Adrenal gland (tissue), 19 donors: ENCODE measurements at places on chromosomes 11 and 22. TPM values are rescaled to one million over a fixed set of nuclear protein-coding genes. Genes with fewer than 3 reads are reported as not detected.

DNA sequence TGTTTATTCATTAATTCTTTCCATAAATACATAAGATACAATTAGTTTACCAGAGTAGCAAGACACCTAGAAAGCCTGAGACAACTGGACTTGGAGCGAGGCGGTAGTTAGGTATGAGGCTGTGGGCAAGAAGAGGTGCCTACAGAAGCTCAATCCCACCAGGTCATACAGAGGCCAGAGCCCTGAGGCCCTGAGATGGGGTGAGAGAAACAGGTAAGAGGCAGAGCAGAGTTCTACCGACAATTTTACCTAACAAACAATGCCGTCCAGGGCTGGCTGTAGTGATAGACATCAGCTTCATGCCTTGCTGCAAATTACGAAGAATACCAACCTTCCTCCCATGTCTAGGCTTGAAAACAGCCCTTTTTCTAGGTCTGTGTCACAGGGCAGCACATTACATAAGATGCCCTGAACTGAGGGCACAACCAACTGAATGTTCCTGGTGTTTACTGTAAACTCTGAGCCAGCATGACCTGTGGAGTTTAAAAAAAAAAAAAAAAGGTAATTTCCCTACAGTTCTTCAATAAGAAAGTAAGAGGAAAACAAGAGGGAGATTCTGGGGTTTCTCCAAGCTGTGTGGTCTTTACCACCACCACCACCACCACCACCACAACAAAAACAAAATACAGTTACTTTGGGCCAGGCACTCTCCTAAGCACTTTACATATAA, 105.8 kb downstream of the GAB2 start:
- DNase-seq = no peak

- DNase-seq = no peak
Observed at GRCh38 chr11:44589301-44589700, 23.8 kb downstream of the CD82 start.

DNA sequence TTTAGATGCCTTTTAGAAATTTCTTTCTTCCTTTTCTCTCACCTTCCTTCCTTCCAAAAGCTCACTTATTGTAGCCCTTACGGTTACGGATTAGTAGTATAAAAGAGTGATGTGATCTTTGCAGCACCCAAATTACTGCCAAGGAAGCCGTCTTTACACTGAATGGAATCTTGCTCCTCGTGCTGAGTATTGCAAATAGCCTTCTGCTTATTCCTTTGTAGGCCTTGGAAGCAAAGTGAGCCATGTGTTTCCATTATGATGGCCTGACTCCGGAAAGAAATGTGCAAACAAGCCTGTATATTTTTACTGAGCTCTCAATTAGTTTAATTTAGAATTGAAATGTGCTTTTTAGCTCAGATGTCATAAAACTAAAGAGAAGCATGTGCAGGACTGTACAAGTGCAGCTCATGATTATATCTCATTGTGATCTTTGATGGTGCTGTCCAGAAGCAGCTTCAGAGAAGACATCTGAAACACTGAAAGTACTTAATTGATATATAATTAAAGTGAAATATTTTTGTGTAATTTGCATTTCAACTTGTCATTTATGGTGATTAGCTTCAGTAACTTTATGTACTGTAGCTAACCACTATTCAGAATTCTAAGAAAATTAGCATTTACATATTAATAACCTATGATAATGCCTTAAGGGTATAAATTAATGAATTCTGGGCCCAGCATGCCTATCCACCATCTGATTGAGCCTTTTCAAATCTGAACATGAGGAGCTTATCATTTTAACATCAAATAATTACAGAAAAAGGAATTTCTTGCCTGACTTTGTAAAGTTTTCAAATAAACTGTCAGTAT, 129.3 kb downstream of the GRIA4 start:
- DNase-seq = no peak

GRCh38 chr11:27718346-27718862, 18.1 kb upstream of the BDNF start:
- peak; percentile 45 for DNase-seq

DNA sequence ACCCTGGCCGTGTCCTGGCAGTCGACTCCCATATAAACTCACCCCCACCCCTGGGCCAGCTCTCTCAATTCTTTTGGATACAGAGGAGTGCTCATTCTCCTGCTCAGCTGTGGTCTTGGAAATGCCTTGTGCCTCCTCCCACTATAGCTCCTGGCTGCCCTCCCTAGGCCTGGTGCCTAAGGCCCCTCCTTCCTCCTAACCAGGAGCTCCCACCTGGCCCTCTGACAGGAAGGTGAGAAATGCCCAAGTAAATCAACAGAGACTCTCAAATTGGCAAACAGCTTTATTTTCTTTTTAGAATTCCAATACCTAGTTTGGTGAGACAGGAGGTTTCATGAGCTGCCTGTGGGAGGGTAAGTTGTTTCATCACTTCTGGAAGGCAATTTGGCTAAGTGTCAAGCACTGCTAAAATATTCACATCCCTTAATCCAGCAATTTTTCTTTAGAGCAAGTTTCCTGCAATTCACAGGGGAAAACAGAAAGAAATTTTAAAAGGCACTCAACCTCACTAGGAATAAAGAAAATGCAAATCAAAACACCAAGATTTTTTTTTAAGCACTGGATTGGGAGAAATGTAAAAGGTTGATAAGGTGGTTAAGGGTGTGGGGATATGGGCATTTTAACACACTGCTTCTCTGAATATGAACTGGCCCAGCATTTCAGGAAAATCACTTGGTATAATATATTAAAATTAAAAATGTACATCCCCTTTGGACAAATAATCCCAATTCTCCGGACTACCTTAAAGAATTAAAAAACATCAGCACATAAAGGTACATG, 209.7 kb upstream of the ARHGAP20 start:
- DNase-seq = no peak

GRCh38 chr22:42905217-42905616, 48.1 kb upstream of the ARFGAP3 start:
- DNase-seq = no peak

- peak; percentile 69 for DNase-seq
Observed at GRCh38 chr11:73384872-73385689, 8.9 kb downstream of the RELT start.

DNA sequence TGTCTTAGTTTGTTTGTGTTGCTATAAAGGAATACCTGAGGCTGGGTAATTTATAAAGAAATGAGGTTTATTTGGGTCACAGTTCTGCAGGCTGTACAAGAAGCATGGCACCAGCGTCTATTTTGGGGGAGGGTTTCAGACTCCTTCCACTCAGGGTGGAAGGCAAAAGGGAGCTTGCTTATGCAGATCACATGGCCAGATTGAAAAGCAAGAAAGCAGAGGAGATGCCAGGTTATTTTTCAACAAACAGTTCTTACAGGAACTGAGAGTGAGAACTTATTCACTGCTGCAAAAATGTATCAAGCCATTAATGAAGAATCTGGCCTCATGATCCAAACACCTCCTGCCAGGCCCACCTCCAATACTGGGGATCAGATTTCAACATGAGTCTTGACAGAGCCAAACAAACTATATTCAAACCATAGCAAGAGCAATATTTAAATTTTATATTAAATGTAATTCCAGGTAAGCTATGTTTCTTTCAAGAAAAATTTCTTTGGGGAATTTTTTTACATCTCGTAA, 66.9 kb downstream of the NXPE2 start:
- no peak for DNase-seq

DNA sequence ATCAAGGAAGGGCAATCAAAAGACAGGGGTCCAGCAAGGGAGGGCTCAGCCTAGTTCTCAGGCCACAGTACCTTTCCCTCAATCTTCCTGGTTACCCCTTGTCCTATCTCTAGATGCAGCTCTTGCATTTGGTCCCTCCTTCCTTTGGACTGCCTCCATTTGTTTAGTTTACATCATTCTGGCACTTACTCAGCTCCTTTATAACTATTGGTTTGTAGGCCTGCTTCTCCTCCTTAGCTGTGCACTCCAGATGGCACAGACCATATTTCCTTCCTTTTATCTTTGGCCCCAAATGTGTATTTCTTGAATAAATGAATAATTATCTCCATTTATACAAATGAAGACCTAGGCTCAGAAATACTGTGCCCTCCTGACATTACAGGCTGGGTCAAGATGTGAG, 92.3 kb upstream of the AMOTL1 start:
- no peak for DNase-seq

DNA sequence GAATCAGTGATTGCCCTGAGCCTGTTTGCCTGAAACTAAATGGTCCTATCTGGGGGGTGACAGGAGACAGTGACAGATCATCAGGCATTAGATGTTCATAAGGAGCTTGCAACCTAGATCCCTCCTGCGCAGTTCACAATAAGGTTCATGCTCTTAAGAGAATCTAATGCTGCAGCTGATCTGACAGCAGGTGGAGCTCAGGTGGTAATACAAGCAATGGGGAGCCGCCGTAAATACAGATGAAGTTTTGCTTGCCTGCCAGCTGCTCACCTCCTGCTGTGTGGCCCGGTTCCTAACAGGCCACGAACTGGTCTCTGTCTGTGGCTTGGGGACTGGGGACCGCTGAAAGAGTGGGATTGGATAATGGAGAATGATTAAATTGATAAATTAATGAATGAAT, 14.0 kb downstream of the NOX4 start:
- no peak for DNase-seq

GRCh38 chr11:73009972-73010371, 132.1 kb downstream of the FCHSD2 start:
- DNase-seq = no peak

- no peak for DNase-seq
Observed at GRCh38 chr22:29964776-29965175, 81.8 kb downstream of the MTMR3 start.

GRCh38 chr11:65560555-65561418, 2.6 kb upstream of the LTBP3 start:
- DNase-seq = peak; percentile 62

DNA sequence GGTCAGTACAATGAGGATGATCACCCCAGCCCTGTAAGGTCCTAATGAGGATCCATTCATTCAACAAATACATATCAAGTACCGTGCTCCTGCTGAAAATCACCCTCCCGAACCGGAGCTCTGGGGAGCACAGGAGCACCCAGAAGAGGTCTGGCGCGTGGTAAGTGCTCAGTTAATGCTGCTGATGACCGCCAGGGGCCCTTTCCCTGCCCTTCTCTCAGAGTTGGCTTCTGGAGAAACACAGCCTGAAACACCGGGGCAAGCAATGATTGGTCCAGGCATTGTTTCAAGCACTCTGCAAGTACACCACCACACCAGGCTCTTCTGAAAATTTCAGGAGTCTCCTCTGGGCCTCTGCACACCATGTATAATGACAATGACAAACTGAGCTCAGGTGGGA, 3.8 kb upstream of the CCDC86 start:
- DNase-seq = no peak

GRCh38 chr11:133047036-133047770, 485.1 kb downstream of the OPCML start:
- no peak for DNase-seq

DNA sequence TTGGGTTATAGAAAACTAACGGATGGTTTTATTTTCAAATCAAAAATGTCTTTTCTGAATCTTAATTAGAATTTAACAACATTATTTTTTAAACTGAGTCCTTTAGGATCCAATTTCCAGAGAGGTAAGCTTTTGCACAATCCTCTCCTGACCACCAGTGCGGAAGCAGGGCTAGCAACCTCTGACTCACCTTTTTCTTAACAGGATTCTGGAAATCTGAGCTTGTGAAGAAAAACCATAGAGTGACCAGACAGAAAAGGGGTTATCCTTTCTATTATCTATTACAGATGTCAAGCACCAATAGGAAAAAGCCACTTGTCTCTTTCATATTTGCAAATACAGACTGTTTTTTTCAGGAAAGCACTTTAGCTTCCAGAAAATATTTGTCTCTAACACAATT, 25.3 kb downstream of the ALG9 start:
- no peak for DNase-seq

- DNase-seq = no peak
Observed at GRCh38 chr11:74751303-74751702, 2.7 kb downstream of the RNF169 start.

GRCh38 chr11:75319035-75319877, 32.2 kb downstream of the ARRB1 start:
- no peak for DNase-seq

GRCh38 chr11:27355575-27356104, 7.4 kb downstream of the CCDC34 start:
- no peak for DNase-seq

- no peak for DNase-seq
Observed at GRCh38 chr11:29025001-29025400, 916.8 kb downstream of the METTL15 start.

DNA sequence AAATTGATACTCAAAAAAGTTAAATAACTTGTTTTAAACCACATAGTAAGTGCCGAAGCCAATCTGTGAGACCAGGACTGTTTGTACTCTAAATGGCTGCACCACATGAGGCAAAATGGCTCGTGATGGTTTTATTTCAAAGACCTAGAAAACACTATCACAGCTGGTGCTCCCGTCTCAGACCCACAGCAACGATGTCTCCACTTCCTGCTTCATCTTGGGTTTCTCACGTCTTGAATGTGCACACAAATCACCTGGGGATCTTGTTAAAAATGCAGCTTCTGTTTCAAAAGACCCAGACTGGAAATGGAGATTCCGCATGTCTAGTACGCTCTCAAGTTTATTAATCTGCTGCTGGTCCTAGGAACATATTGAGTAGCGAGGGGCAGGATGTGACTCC, 1.2 kb downstream of the CD3E start:
- DNase-seq = no peak

GRCh38 chr11:132008226-132008625, 637.8 kb downstream of the NTM start:
- DNase-seq = no peak

Gene DCDC1
- 0.29 TPM for polyA plus RNA-seq

Gene KRTAP5-1
- not detected for polyA plus RNA-seq

Gene OR4A16
- not detected for polyA plus RNA-seq

Gene IZUMO1R
- polyA plus RNA-seq = not detected

Gene VSIG10L2
- not detected for polyA plus RNA-seq

Gene TTC12
- polyA plus RNA-seq = 7.4 TPM

Gene CARD18
- not detected for polyA plus RNA-seq

Gene PNPLA5
- polyA plus RNA-seq = not detected

Gene SUN2
- polyA plus RNA-seq = 21.8 TPM

Gene MMP27
- polyA plus RNA-seq = not detected

Gene VSIG2
- 2.4 TPM for polyA plus RNA-seq

Gene SYT7
- polyA plus RNA-seq = 6.5 TPM

Gene SAA4
- polyA plus RNA-seq = 4.2 TPM

Gene SDHD
- 65.0 TPM for polyA plus RNA-seq

Gene TRIM51
- polyA plus RNA-seq = not detected

Gene CCDC188
- not detected for polyA plus RNA-seq

Gene CASP5
- polyA plus RNA-seq = 0.27 TPM

Gene POGLUT3
- polyA plus RNA-seq = 8.8 TPM

Gene KRTAP5-8
- polyA plus RNA-seq = not detected
